ENCODE measurements at places on chromosomes 1 and 21.

- DNase-seq: no peak
These were observed 2.7 kb upstream of the HMCN1 start for GRCh38 chr1:185731446-185731845.

GRCh38 chr1:212186427-212187207 is 98.6 kb upstream of the PPP2R5A start:
- DNase-seq: no peak

GRCh38 chr1:59063501-59063900 is 233.4 kb upstream of the FGGY start:
- no peak for DNase-seq

GRCh38 chr1:161069731-161070270 is at the start of gene ARHGAP30:
ARHGAP30 (minus strand) TSS chr1:161069891; CDS start chr1:161069624, 267 bp downstream.
- DNase-seq: peak; percentile 31

DNA sequence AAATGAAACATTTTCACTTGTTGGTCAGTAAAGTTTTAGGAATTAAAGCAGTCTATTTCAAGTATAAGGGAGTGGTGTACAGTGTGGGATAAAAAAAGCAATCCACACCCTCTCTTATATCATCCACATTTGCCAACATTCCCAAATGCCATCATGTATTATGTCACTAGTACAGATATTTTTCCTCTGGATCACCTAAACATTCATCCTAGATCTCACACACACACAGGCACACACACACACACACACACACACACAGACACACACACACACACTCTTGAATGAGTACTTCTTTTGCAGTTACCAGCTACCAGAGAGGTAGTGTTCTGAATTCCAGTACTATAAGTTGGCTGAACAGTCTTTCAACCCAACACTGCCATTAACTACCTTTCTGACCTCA is 1369.1 kb upstream of the ADGRL4 start:
- no peak for DNase-seq

- peak; percentile 58 for DNase-seq
These were observed 160.8 kb downstream of the ZSCAN20 start for GRCh38 chr1:33633019-33633801.

DNA sequence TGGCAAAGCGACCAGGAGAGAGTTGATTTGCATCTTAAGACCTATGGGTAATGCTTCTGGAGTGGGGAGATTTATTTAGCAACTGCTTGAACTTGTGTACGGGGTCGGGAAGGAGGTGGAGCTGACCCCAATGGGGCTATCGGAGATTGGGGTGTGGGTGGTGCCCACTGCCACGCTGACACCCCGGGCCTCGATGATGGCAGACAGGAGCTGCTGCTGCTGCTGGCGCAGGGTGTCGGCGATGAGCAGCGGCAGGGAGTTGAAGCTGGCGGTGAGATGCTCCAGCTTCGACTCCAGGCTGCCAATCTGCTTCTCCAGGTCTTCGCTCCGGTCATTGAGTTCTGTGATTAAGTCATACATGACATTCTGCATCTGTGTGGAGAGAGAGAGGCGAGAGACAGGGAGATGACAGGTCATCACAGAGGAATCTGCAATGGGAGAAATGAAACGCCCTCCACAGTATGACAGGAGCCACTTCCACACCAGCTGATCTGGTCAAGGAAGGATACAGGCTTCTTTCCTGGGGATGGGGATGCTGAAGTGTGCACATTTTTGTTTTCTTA is 100.0 kb upstream of the ADAR start:
- no peak for DNase-seq

DNA sequence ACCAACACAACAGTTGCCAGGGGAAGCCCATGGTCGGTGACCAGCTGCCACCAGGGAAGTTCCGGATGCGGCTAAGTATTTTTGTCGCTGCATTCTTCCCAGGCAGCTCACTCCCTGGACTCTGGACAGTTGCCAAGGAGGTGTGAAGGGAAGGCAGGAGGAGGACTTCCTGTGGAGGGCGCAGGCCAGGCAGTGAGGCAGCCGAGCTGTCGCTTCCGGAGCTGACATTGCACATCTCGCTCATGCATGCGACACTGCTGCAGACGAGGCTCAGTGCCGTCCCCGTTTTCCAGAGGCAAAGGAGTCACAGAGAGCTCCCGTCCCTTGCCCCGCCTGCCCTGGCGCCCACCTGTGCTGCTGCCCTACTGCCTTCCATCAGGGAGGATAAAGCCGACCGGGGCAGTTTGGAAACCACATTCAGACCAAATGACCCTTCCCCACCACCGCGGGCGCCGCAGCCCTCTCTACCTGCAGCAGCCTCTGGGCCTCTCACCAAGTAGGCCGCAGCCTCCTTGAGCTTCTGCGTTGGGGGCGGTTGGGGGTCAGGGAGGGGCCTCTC is 81.4 kb downstream of the NENF start:
- DNase-seq: no peak

DNA sequence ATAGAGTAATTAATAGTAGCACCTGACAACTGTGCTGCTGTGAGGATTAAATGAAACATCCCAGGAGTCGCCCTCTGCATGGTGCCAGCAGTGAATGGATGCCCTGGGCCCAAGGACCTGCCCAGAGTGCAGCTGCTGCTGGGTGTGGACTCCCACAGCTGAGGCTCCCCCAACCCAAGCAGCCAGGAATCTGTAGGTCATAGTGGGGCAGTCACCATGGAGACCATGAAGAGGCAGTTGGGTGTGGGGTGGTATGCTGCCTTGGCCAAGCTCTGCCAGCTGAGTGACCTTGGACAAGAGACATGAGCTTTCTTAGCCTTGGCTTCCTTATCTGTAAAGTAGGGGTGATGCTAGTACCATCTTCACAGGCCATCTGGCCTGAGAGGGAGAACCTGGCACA is 9.4 kb downstream of the OLIG2 start:
- no peak for DNase-seq

- DNase-seq: no peak
These were observed 27.9 kb downstream of the CACNA1S start for GRCh38 chr1:201084295-201084694.

GRCh38 chr1:215277532-215277931 is 195.0 kb downstream of the KCNK2 start:
- no peak for DNase-seq

All from activated naive CD4-positive, alpha-beta T cell (primary cell).